ENCODE measurements at places on chromosomes 3 and 15.

DNA sequence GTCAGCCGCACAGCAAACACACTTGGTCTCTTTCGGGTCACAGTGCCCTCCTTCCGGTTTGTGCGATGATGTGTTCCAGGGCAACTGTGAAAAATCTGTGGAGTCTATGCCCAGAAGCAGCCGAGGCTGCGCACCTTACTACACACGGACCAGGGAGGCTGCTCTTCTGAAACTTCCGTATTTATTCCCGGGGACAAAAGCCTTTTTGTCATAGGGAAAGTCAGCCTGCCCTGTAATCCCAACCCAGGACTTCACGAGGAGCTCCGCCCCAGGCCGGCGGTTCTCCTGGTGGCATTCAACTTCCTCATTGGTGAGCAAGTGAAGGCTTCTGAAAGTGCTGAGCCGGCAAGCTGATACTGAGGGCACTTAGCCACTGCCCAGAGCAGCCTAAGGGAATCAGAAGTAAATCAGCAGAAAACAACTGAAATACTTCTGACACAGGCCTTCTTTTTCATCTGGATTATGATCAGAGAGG is 126.5 kb downstream of the FMN1 start:
- H3K27ac ChIP-seq = peak overlapping the region; percentile 4
- H3K27me3 ChIP-seq = no peaks in the 10 kb centered on the region
- no peaks in the 10 kb centered on the region for H3K36me3 ChIP-seq
- peak; percentile 85 for DNase-seq
- H3K4me3 ChIP-seq = no peak overlapping the region

DNA sequence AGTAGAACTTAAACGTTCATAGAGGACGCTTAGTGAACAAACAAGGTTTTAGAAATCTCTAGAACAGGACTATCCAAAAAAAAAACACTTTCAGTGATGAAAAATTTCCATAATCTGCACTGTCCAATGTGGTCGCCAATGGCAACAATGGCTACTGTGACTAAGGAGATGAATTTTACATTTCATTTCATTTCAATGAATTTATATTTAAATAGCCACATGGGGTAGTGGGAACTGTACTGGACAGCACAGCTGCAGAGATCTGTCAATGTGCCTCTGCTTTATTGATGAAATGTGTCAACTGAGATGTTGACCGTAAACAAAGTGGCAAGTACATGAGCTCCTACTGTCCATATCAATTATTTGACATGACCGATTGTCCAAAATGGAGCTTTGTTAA is 222.5 kb downstream of the MAGI1 start:
- peaks cover 8% of the 10 kb centered on the region for H3K4me1 ChIP-seq
- no peak for DNase-seq
- no peaks in the 10 kb centered on the region for H3K27me3 ChIP-seq
- no peaks in the 10 kb centered on the region for H3K36me3 ChIP-seq
- no peak overlapping the region for H3K4me3 ChIP-seq

DNA sequence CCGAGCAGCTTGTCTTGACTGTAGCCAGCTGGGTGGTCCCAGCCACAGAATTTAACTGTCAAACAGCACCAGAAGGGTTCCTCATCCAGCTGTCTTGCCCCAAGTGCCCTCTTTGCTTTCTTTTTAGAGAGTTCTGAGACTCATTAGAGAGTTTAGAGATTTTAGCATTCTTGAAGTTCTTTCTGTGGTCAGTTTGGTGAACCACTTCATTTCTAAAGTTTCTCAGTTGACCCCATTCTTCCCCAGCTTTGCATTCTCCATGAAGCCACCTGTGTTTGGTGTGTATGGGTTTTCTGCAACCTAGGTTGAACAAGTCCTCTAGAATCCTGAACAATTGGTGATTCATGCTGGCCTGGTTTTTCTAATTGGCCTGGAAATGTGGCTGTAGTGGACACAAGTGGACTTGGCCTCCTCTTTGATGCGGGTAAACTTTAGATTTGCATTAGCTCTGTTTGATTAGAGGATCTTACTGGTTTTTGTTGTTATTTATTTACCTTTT is 33.7 kb downstream of the FLNB start:
- peaks cover 53% of the 10 kb centered on the region for H3K36me3 ChIP-seq
- peaks cover 38% of the 10 kb centered on the region for H3K4me1 ChIP-seq
- no peak for DNase-seq
- peak overlapping the region; percentile 6 for H3K27ac ChIP-seq

DNA sequence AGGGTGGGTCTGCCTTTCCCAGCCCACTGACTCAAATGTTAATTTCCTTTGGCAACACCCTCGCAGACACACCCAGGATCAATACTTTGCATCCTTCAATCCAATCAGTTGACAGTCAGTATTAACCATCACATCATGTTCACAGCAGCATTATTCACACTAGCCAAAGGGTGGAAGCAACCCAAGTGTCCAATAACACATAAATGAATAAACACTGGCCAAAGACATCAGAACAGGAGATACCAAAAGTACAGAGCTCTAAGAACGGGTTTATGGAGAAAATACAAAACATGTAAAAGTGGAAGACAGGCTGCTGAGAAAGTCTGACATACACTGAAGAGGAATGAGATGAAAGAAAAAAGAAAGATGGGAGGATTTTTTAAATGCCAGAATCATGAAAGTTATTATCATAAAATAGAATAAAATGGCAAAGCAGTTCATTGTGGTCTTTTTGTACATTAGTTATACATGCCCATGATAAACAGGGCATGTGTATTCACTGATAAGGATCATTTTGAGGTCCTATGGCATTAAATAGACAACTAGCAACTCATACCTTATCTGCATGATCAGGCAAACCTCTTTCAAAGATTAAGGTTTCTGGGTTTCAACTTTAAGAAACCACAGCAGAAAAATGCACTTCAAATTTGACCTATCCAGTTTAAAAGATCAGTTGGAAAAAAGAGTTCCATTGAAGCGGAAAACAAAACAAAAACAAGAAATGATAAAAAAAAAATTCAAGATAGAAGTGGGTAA is 22.9 kb downstream of the DNAAF4 start:
- DNase-seq = no peak
- H3K36me3 ChIP-seq = peaks cover 10% of the 10 kb centered on the region
- no peak overlapping the region for H3K4me3 ChIP-seq
- H3K27ac ChIP-seq = no peak overlapping the region
- H3K27me3 ChIP-seq = no peaks in the 10 kb centered on the region

GRCh38 chr15:66593219-66593780 is 27.5 kb upstream of the LCTL start:
- DNase-seq = peak; percentile 43
- peaks cover 22% of the 10 kb centered on the region for H3K4me1 ChIP-seq
- H3K36me3 ChIP-seq = no peaks in the 10 kb centered on the region
- peak overlapping the region; percentile 52 for H3K4me3 ChIP-seq
- H3K27me3 ChIP-seq = no peaks in the 10 kb centered on the region

DNA sequence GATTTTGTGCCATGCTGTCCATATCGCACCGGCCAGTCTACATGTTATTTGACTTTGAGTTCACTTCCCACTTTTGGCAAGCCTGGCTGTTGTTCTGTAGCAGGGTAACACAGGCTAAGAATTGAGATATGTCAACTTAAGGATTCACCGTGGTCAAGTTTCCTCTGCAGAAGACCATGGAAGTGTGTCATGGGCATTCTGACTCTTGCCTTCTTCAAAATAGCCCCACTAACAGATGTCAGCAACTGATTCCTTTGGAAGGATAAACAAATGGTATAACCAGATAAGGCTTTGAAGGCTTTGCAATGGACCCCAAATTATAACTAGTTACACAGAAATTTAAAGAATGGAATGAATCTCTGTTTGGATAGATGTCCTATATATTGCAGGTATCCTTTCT is 20.1 kb upstream of the CD47 start:
- H3K36me3 ChIP-seq = no peaks in the 10 kb centered on the region
- no peaks in the 10 kb centered on the region for H3K27me3 ChIP-seq
- H3K4me1 ChIP-seq = no peaks in the 10 kb centered on the region
- H3K4me3 ChIP-seq = no peak overlapping the region
- H3K27ac ChIP-seq = no peak overlapping the region
- no peak for DNase-seq

Measured in endodermal cell (in vitro differentiated cells).